ENCODE measurements at places on chromosomes 3 and 15. TPM values are rescaled to one million over a fixed set of nuclear protein-coding genes. Genes with fewer than 3 reads are reported as not detected.

Gene C3orf62
- total RNA-seq, result 1.2 TPM

Gene FBXO40
- total RNA-seq, result under 0.01 TPM

Gene SCN11A
- total RNA-seq, result under 0.01 TPM

Gene TM4SF18
- 0.37 TPM for total RNA-seq

Gene TXNRD3
- 8.6 TPM for total RNA-seq

Gene WNT5A
- total RNA-seq, result 4.4 TPM

Gene PROK2
- not detected for total RNA-seq

Gene CFAP91
- total RNA-seq, result 0.77 TPM

Gene TMEM207
- total RNA-seq, result not detected

Gene PSTPIP1
- total RNA-seq, result 0.11 TPM

Gene ITIH1
- total RNA-seq, result not detected

Gene PLA2G4D
- not detected for total RNA-seq

Gene ALPK3
- 0.11 TPM for total RNA-seq

Gene GOLGA8S
- under 0.01 TPM for total RNA-seq

Gene GORASP1
- total RNA-seq, result 34.9 TPM

Gene CDHR4
- 0.12 TPM for total RNA-seq

Gene GOLGA8J
- total RNA-seq, result 0.11 TPM

Gene SLC49A4
- 18.2 TPM for total RNA-seq

Gene CLDN18
- total RNA-seq, result 0.12 TPM

Gene RARRES1
- total RNA-seq, result 26.2 TPM
